ENCODE measurements at places on chromosomes 3 and 15.

GRCh38 chr3:152255290-152255689 is 13.4 kb upstream of the MBNL1 start:
- no peak for DNase-seq

DNA sequence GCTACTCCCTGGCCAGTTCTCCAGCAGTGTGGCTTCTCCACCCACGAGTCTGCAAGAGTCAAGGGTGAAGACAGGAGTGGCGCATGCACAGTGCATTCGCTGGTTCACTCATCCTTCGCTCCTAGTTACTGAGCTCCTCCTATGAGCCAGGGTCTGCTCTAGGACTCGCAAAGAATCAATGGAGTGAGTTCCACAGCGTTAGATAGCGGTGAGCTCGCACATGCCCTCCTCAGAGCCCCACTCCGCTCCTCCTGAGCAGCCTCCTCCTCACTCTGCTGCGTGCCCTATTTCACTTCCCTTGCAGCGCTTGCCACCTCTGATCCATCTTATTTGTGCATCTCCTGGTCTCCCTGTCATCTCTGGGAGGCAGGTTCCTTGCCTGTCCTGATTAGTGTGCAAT is 63.0 kb downstream of the NUP210 start:
- DNase-seq = no peak

DNA sequence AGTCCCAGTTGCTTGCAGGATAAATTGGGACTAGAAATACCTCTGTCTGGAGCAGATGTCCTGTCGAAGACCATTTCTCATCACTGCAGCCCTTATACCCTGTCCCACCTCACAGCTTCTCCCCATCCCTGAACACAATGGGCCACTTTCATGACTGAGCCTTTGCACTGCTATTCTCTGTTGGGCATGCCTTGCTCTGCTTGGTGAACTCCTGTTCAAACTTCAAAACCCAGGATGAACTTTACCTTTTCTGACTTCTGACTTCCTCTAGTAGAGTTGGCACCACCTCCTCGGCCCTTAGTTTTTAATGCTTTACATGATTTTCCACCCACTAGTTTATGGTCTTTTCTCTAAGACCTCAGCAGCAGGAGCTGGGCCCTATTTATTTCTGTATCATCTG is 48.4 kb downstream of the ST6GAL1 start:
- no peak for DNase-seq

DNA sequence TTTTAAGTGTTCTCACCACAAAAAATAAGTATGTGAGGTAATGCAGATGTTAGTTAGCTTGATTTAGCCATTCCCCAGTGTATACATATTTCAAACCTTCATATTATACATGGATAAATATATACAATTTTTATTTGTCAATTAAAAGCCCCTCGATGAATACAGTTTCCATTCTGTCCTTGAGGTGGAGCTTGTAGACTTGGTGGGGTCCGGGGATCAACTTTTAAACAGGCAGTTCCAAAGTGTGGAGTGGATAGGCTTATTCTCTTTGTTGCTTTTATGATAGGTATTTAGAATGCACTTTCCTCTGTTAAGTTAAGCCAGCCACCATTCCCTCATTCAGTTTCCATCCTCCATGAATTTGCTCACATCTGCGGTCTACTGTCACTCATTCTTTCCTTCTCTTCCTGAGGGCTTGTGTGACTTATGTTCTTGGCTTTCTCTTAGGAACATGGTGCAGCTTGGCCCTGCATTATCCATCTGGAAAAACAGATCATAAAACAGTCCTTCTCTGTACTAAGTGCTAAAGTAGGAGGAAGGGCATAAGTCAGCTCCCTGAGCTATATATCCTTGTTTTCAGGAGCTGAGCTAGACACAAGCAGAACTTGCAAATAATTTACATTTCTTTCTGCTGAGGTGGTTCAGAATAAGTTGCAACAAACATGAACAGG is 149.1 kb downstream of the NFKBIZ start:
- DNase-seq = no peak

DNA sequence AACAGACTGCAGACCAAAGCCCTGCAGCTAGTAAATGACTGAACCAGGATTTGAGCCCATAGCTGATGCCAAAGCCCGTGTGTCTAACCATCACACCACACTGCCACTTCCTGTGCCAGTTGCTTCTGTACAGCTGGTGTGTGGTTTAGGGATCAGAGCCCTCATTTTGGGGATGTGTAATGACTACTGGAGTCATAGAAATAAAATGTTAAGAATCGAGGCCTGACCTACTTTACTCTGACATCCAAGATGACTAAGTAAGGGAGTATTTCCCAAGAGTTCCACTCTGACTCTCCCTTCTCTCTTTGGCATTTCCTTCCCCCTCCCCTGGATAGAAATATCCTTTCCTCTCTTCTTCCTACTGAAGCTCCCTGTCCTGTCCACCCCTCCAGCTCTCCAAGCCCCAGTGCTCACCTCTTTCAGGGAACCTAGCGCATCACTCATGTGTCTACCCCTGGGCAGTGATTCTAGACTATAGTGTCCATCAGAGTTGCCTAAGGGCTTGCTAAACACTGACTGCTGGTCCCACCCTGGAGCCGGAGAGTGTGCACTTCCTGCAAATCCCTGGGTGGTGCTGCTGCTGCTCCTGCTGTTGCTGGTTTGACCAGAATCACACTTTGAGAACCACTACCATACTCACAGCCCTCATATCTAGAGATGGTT is 53.8 kb downstream of the MGLL start:
- no peak for DNase-seq

GRCh38 chr3:11014752-11015151 is 22.2 kb downstream of the SLC6A1 start:
- no peak for DNase-seq

GRCh38 chr15:48415036-48415886 is 84.0 kb downstream of the DUT start:
- no peak for DNase-seq

GRCh38 chr3:8446845-8447244 is 54.8 kb upstream of the LMCD1 start:
- no peak for DNase-seq
